HuH-7 (cell line): ENCODE measurements at places on chromosomes 11 and 22.

GRCh38 chr11:34192481-34193401 lies 87.3 kb downstream of the NAT10 start:
- no peak for DNase-seq

GRCh38 chr11:27505781-27506180 lies 788 bp downstream of the LIN7C start:
- no peak for DNase-seq

GRCh38 chr22:35205961-35206360 lies 51.3 kb upstream of the HMGXB4 start:
- DNase-seq: no peak

- DNase-seq: no peak
Observed at GRCh38 chr22:38727530-38728451, 22.0 kb downstream of the GTPBP1 start.

DNA sequence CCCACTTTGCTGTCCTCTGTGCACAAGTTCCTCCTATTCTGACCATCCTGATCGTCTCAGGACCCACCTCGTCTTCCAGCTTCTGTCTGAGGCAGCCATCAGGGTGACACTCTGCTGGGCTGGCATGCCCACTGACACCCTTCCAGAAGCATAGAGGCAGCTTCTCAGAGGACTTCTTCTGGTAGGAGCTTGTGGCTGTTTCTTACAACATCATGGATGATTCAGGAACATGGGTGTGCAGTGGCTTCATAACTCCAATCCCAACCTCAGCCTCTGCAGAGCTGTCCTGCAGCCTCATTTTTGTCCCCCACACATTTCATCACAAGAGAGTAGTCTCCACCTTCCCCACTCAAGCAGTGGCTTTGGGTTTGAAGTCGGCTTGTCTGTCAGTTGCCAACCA lies 20.9 kb upstream of the CTR9 start:
- no peak for DNase-seq

DNA sequence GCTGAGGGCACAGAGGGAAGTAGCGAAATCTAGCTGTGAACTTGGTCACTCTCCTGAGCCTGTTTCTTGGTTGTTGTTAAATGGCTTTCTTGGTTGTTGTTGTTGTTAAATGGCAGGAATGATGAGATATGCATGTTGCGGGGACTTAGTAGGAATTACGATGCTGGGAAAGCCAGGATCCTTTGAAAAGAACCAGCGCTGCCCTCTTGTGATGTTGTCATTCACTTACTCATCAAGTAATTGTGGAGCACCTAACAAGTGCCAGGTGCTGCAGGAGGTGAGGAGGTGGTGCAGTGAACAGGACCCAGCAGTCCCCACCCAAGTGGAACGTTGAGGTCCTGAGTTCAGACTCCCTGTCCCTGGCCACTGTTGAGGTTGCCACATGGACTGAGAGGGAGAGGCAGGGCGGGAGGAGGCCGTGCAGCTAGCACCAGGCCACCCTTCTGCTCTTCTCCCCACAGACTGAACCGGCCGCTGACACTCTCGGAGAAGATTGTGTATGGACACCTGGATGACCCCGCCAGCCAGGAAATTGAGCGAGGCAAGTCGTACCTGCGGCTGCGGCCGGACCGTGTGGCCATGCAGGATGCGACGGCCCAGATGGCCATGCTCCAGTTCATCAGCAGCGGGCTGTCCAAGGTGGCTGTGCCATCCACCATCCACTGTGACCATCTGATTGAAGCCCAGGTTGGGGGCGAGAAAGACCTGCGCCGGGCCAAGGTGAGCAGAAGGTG lies 36.8 kb downstream of the POLR3H start:
- no peak for DNase-seq

GRCh38 chr22:29581799-29582198 lies 886 bp upstream of the NIPSNAP1 start:
- no peak for DNase-seq

DNA sequence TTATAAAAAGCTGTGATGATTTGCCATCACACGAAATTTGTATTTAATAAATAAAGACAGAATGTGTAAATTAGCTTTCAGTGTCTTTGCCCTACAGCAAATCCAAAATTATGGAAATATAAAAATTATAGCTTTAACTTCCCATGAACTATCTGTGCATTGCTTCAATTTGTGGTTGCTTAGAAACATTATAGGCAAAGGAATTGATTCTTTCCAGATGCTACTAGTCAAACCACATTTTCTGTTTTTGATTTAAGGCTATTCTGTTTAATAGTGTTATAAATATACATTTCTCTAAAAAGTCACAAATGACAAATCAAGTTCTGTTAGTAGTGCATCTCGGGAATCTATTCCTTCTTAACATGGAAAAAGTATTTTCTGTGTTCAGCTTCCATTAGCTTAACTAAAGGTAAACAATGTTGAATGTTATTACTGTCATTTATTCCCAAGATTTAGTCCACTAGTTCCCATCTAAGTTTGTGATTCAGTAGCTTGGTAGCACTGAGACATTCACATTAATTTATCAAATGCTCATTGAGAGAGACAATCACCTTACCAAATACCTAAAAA lies 1086.3 kb upstream of the CCDC90B start:
- DNase-seq: no peak

DNA sequence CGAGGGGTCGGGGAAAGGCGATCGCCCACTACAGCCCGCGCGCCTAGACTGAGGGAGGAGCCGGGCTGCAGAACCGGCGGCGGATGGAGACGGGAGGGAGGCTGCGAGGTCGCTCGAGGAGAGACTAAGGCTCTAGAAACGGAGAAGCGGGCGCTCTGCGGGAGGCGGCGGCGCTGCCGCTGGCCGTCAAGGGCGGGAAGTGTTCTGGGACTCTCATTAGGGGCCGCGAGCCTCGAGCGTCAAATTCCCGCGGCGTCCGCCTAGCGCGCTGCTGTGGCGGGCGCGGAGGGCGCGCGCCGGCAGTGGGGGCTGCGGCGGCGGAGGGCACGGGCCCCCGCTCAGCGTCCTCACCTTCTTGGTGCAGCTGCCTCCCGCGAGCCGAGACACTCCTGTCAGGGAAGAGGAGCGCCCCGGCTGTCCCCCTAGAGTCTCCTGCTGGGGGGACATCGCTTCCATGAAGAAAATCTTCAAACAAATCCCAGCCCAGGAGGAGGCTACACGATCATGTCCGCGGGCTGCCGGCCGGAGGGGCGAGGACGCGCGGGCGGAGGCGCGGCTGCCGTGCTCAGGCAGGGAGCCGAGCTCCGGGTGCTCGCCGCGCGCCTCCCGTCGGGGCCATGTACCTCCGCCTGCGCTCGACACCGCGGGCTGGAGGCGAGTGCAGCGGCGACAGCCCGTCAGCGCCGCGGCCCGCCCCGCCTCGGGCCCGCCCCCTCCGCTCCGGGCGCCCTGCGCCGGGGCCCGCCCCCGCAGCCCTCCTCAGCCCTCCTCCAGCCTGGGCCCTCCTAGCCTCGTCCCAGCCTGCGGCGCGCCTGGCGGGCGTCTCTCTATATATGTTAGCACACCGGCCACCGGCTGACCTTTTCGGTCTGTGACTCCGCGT lies at the start of gene ARHGAP20:
ARHGAP20 (minus strand) TSS at position 662 of the 883 bp plus-strand sequence; CDS start at position 456, 206 bp downstream.
- peak; percentile 61 for DNase-seq

DNA sequence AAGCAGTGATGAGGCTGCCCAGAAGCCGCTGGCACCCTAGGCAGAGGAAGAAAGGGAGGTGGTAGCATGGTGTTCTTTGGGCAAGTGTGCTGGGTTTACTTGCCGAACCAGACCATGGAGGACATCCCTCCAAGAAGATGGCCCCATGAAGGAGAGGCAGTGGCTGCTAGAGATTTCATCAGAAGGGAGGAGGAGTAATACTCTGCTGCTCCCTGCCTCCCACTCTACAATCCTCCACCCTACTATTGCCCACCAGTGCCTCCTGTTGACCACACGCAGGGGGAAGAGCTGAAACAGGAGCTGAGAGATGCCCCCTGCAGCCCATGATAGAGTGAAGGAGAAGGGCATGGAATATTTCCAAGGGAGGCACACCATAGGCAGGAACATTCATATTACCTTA lies 51.0 kb upstream of the PRSS23 start:
- no peak for DNase-seq

DNA sequence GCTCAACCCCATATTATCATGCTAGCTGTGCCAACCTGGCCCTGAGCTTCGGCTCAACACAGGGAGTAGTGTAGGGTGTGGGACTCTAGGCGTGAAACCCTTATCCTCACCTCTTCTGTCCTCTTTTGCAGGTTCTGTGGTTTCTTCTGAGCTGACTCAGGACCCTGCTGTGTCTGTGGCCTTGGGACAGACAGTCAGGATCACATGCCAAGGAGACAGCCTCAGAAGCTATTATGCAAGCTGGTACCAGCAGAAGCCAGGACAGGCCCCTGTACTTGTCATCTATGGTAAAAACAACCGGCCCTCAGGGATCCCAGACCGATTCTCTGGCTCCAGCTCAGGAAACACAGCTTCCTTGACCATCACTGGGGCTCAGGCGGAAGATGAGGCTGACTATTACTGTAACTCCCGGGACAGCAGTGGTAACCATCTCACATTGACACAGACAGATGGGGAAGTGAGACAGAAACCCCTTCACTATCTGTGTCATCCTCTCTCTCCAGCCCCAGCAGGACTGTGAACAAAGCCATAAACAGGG lies 76.4 kb downstream of the GGTLC2 start:
- DNase-seq: no peak

DNA sequence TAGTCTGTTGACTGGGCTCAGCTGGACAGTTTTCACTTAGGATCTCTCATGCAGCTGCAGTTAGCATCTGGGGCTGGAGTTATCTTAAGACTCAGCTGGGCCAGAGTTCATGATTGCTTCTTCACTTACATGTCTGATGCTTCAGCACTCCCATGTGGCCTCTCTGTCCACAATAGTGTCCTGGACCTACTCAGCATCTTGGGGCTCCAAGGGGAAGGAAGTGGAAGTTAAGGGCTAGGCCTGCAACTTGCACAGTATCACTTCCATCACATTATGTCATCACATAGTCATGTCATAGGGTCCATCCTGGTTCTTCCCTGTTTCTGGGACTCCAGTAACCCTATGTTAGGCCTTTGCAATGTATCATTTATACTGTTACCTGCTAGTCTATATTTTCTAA lies 115.9 kb downstream of the C11orf65 start:
- no peak for DNase-seq

GRCh38 chr11:46422588-46422987 lies 31.0 kb upstream of the CHRM4 start:
- no peak for DNase-seq

DNA sequence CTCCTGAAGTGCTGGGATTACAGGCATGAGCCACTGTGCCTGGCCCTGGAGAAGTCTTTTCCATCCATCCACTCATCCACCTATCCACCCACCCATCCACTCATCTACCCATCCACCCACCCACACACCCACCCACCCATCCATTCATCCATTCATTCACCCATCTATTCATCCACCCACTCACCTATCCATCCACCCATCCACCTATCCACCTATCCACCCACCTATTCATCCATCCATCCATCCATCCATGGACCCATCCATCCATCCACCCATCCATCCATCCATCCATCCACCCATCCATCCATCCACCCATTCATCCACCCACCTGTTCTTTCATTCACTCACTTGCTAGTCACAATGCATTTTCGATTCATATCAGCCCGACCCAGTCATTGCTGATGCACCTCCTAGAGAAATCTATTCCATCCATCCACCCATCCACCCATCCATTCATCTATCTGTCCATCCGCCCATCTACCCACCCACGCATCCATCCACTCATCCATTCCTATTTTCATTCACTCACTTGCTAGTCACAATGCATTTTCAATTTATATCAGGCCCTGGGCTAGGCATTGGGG lies 17.7 kb upstream of the SUN2 start:
- no peak for DNase-seq

DNA sequence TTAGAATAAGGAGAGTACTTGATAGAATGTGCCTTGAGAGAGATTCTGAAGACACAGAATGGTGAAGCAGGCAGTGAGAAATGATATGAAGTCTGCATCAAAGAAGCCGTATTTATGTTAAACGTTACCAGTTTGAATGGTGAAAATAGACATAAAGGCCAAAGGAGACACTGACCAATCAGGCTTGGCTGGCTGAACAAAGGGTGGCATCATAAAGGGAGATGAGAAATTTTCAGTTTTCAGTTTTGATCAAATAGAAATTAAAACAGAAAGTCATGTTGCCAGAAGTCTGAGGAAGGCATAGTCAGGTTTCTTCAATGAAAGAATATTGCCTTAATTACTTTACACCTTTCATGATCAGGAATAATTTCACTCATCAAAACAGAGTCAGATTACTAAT lies 6.6 kb downstream of the OR51F1 start:
- no peak for DNase-seq

- no peak for DNase-seq
Observed at GRCh38 chr11:8018484-8019313, 31.6 kb downstream of the EIF3F start.

GRCh38 chr11:131207901-131208300 lies 162.5 kb upstream of the NTM start:
- DNase-seq: no peak

DNA sequence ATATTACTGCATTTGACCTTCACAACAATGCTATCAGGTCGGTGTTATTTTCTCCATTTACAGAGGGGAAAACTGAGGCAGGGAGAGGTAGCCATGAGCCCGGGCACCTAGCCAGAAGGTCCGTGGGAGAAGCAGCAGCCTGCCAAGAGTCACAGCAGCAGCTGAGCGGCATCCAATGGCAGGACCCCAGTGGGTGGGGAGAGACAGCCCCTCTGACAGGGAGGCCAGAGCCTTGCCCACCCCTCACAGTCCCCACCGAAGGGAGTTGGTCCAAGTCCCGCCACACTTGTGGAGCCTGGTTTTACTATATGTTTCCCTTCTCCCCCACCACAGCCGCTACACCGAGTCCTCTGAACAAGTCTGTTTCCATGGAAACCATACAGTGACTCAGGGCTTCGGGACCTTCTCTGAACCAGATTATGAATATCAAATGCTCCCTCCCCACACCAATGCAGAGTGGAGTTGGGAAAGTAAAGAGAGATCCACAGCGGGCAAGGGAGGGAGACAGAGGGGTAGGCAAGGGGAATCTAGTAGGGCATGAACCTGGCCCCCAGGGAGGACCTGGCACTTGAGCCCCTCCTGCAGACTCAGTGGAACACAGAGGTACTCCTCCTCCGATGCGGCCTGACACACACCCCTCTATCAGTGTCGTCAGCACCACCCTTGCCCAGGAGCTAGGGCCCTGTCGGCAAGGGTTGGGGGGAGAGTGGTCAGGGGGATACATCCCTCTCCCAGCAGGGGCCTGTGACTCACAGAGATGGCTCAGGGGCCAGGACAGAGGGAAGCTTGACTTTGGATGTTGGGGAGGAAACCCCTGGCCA lies 2.5 kb downstream of the CHST1 start:
- no peak for DNase-seq

DNA sequence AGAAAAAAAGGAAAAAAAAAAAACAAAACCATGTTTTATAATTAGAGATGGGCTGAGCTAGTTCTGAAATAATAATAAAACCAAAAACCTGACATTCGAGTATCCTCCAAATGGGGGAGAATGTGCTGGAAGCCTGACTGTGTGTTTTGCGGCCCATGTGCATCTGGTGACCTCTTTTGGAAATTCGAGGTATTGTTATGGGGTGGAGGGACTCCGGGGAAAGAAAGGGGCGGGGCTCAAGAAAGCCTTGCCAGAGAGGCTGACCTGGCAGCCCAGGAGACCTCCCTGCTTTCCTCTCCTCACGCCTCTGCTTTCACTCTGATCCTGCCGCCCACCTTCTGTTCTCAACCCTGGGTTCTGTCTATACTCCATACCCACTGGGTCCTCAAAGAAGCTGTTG lies 72.9 kb downstream of the CTTN start:
- peak; percentile 83 for DNase-seq
